ENCODE measurements at places on chromosomes 2 and 18.

- DNase-seq = no peak
Measured at GRCh38 chr2:21467910-21468309, 344.1 kb downstream of the TDRD15 start.

DNA sequence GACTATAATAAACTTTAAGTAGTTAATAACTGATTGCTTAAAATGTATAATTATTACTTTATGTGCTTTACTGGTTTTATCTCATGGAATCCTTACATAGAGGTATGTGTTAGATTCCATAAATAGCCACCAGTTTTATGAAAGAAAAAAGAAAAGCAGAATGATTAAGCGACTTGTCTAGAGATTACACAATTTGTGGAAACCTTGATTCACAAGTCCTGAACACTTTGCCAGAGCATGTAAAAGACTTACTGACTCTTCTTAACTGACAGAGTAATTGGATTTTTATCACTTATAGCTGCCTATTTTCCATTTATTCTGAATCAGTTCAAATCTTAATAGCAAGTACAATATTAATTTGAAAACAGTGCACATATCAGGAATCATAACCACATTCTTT, 448.7 kb upstream of the NETO1 start:
- DNase-seq = no peak

DNA sequence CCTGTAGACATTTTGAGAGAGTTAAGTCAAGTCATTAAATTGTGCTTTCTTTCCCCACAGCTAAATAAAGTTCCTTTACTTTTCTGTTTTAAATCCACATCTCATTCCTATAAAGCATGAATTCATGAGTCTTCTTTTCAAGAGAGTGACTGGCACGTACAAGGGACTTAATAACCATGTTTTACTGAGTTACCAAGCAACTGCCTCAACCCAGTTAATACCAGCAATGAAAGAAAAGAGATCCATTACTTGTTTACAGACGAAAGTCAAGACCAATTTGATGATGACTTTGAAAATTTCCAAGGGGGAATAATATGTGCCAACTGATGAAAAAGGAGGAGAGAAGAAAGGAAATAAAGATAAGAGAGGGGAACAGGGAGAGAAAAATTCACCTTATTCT, 1082.5 kb upstream of the GYPC start:
- DNase-seq = no peak

DNA sequence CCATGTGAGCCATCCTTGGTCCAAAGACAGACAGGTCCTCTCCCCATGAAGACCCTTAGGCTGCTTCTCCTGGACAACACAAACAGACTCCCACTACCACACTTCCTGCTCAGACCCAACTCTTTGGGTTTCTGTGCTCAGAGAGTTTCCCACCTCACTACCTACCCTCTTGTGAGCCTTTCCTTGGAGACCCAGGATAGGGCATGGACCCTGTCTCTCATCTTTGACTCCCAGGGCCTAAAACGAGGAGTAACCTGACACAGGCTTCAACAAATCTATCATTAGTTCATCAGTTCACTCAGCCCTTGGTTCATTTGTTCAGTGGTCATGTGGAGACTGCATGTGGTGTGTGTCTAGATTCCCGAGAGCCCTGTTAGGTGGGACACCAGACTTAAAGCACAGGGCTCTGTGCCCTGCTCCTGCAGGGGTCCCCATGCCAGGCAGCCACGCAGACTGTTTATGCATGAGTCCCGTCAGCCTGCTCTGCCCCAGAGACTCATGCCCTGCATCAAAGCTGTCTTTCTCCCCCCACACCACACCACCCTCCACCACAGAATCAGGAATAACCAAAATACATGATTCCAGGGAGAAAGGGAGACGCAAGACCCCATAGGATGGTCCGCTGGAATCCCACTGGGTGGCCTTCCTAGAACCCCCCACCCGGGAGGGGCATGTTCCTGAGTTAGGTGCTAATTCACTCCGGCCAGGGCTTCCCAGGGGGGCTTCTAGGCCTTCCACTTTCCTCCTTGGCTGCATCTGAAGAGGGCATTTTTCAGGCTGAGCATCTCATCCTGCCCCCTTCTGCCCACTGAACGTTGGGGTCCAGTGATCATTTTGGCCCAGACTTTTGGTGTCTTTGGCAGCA, 100.2 kb upstream of the TEX51 start:
- DNase-seq = no peak

- no peak for DNase-seq
Measured at GRCh38 chr2:130837811-130838565, 1.3 kb downstream of the ARHGEF4 start.

- DNase-seq = no peak
Measured at GRCh38 chr18:56176751-56177150, 461.6 kb downstream of the TXNL1 start.

DNA sequence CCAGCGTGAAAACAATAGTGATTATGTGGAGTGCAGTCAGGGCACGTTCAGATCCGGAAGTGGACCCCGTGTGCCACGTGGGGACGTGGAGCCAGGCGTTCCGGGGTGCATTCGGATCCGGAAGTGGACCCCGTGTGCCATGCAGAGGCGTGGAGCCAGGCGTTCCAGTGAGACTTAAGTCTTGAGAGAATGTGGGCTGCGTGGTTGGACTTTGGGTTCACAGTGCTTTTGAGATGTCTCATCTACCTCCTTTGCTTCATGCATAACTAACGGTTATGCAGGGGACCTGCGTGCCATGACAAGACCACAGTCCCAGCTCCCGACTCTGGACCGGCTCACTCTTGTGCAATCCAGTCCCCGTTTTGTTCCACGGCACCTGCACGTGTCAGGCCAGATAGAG, 28.8 kb downstream of the CTDP1 start:
- DNase-seq = no peak

- no peak for DNase-seq
Measured at GRCh38 chr2:219440388-219441256, 6.0 kb downstream of the SPEG start.

- no peak for DNase-seq
Measured at GRCh38 chr18:48227206-48227605, 182.0 kb downstream of the ZBTB7C start.

GRCh38 chr18:27298214-27298804, 113.2 kb upstream of the CHST9 start:
- no peak for DNase-seq

- no peak for DNase-seq
Measured at GRCh38 chr18:47323158-47323557, 71.7 kb upstream of the SKOR2 start.

DNA sequence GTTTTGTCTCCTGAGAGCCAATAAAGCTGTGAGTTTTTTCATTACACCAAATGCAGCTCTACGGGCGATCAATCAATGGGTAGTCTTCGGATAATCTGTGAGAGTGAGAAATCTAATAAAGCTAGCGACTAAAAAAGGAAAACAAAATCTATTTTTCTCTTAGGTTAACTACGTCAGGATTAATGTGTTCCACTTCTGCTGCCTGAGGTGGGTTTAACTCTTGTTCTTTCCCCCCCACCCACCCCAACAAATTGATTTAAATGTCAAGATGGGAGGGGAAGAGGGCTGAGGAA, 63.0 kb upstream of the PSMD14 start:
- DNase-seq = no peak

DNA sequence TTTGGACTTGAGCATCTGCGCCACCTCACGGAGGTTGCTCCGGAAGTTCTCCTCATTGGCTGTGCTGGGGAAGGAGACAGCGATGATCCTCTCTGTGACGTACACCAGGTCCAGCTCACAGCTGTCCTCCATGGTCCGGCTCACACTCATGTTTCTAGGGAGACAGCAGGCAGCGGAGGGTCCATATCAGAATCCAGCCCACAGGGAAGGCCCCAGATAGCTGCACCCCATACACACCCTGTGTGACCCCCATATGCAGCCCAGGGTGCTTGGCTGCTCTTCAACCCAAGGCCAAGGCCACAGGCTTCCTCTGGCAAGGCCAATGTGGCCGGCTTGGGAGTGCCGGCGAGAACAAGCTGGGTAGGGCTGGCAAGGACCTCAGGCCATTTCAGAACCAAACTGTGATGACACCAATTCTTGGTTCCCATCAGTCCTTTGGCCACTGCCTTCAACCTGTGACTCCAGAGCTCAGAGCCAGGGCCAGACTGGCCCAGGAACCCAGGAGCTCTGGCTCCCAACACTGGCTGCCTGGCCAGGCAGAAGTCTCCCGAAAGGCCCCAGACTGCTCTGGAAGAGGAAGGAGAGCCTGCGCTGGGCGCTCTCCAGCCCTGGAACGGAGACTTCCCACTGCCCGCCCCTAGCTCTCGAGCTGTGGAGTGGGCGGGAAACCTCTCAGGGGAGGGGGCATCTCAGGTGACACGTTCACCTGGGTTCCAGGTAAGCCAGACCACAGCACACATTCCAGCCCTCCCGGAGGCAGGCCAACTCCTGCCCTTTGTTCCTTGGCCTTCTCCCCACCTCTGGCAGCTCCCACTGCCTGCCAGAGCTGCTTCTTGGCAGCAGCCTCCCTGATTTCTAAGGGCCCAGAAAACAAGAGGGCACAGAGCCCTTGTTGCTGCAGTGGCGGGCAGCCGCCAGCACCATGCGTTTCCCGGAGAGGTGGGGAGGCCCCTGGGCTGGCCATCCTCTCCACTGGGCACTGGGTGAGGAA, 104.7 kb downstream of the TNS1 start:
- DNase-seq = no peak

GRCh38 chr18:53771664-53772063, 452.8 kb downstream of the MBD2 start:
- no peak for DNase-seq

DNA sequence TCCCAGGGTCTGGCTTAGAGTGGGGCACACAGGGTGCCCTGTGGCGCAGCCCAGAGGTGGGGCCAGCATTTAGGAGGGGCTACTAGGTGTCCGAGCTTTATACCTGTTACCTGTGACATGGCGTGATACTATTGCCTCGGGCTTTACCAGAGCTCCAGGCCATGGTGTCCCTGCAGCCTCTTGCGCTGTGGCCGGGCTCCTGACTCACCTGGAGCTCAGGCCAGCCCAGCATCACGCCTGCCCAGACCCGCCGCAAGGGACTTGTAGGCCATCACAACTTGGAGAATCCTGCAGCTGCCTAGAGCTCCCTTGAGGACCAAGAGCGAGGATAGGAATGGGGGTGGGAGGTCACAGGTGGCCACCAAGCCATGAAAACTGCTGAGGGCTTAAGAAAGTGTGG, 8.0 kb downstream of the INHBB start:
- DNase-seq = no peak
